ENCODE measurements at places on chromosomes 5 and 9.

DNA sequence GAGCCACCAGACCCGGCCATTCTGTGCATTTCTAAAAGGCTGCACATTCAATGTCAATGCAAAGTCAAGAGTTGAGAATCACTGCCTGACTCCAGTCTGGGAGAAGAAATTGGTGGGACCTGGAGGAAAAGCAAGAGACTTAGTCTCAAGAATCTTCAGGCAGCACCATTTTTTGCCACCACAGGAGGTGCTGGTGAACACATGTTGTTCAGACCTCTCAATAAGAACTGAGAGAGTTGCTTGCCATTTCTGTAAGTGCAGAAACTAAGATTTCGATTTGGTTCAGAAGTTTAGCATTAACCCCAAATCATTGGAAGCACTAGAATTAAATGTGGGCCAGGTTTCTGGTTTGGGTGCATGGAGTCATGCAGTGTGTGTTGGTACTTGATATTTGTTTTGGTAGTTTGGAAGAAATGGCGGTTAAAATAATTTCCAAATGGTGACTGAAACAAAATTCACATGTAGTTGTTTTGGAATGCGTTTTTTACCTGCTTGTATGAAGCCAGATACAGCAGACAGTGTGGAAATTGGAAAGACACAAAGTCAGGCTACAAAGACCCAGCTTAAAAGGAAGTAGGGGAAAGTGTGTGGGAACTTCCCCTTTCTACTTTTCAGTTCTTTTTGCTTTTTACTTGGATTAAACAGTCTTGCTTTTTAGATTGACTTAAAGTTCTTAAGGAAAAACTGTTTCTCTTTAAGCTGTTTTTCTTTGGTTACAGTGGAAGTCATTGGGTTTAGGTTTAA is 20.4 kb downstream of the PDE8B start:
- no peak for DNase-seq

DNA sequence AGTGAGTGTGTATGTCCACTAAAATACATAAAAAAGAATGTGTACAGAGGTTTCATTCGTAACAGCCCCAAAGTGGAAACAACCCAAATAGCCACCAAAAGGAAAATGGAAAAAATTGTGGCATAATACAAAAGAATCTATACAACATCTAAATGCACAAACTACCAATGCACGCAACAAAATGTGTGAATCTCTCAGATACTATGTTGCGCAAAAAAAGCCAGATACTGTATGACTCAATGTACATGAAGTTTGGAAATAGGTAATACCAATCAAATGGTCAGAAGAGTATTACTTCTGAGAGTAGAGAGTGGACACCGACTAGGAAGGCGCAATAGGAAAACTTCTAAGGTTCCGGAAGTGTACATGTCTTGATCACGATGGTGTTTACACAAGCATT is 2.4 kb downstream of the XPA start:
- DNase-seq = no peak

DNA sequence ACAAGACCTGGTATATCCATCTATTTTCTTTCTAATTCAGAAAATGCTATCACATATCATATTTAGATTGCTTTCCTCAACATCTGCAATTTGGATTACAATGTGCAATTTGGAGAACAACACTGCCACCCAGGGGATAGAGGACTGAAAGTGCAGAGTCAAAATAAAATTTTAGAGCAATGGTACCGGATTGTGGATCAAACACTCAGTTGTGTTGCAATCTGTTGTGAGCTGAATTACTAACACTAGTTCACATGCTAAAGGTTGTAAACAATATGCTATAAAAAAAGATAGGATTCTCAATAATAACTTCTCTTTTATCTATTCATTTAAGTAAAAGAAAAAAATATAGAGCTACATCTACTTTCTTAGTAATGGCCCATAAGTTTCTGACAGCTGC is 11.9 kb upstream of the SRFBP1 start:
- no peak for DNase-seq

DNA sequence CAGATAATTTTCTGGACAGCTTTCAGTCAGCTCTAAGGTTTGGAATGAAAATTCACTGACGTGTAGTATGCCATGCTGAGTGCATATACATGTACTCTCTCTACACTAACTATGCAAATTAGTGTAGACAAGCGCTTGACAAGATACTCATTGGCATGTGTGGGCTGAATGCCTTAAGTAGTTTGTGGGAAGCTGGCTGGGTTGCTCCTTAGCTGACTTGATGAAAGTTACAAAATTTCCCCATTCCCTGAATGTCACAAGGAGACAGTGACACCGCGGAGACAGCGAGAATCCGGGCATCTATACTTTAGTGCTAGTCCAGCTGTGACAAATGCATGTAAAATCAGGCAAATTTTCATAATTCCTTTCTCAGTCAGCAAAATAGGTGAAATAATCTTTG is 51.6 kb upstream of the C5orf46 start:
- no peak for DNase-seq

GRCh38 chr9:19650312-19650711 is 138.5 kb downstream of the SLC24A2 start:
- no peak for DNase-seq

Data from T-helper 17 cell (primary cell).